ENCODE measurements at places on chromosomes 12 and 14.

GRCh38 chr14:80491131-80491530 lies 279.8 kb upstream of the DIO2 start:
- DNase-seq: peak; percentile 52

DNA sequence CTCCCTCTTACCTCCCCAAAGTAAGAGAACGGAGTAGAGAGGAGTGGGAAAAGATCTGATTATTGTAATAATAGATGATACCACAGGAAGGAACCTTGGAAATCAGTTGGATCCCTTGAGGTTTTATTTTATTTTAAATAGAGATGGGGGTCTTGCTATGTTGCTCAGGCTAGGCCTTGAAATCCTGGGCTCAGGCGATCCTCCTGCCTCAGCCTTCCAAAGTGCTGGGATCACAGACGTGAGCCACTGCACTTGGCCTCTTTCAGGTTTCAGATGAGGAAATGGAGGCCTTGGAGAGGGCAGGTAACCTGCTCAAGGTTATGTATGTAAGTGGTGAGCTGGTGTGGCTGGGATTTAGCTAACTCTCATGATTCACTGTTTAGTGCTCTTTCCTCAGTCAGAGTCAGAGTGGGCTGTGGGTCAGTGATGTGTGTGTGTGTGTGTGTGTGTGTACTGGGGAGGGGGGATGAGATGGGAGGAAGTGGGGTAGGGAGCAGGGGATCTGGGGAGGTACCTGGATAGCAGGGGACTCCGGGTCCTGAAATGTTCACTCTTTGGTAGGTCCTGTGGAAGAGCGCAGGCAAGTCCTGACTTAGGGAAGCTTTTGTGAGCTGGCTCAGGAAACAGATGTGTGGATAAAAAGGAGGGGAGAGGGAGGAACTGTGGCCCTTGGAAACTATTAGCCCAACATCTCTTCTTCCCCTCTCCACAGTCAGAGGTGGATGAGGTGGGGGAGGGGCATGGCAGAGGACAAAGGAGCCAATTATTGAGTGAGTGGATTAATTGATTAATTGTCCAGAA lies 4.7 kb upstream of the CISTR start:
- DNase-seq: no peak

- no peak for DNase-seq
Measured at GRCh38 chr14:51092965-51093364, 1.9 kb downstream of the TRIM9 start.

DNA sequence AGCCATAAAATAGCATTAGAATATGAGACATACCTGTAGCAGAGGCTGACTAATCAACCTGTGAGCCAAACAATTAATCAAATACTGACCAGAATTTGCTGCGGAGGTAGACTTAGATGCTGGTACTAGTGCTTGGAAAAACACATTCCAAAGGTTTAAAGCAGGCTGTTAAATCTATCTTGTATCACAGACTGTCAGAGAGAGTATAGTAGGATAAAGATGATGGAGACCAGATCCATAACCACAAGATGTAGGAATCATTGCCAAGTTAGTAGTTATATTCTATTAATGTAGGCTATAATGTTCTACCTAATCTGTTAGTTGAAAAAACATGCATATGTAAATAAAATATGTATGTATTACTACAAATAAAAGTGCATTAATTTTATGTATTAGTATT lies 726.2 kb downstream of the SLC6A15 start:
- no peak for DNase-seq

- no peak for DNase-seq
Measured at GRCh38 chr12:32369202-32369601, 30.2 kb upstream of the FGD4 start.

- no peak for DNase-seq
Measured at GRCh38 chr12:17357396-17357795, 732.6 kb downstream of the RERGL start.

GRCh38 chr12:124457287-124458219 lies 109.9 kb downstream of the NCOR2 start:
- DNase-seq: peak; percentile 83

- no peak for DNase-seq
Measured at GRCh38 chr14:88500611-88501010, 54.2 kb downstream of the PTPN21 start.

- no peak for DNase-seq
Measured at GRCh38 chr12:69875416-69875935, 50.4 kb downstream of the MYRFL start.

GRCh38 chr12:102423462-102423861 lies 56.9 kb downstream of the IGF1 start:
- DNase-seq: no peak

- peak; percentile 28 for DNase-seq
Measured at GRCh38 chr14:22432348-22432976, 156.6 kb downstream of the DAD1 start.

DNA sequence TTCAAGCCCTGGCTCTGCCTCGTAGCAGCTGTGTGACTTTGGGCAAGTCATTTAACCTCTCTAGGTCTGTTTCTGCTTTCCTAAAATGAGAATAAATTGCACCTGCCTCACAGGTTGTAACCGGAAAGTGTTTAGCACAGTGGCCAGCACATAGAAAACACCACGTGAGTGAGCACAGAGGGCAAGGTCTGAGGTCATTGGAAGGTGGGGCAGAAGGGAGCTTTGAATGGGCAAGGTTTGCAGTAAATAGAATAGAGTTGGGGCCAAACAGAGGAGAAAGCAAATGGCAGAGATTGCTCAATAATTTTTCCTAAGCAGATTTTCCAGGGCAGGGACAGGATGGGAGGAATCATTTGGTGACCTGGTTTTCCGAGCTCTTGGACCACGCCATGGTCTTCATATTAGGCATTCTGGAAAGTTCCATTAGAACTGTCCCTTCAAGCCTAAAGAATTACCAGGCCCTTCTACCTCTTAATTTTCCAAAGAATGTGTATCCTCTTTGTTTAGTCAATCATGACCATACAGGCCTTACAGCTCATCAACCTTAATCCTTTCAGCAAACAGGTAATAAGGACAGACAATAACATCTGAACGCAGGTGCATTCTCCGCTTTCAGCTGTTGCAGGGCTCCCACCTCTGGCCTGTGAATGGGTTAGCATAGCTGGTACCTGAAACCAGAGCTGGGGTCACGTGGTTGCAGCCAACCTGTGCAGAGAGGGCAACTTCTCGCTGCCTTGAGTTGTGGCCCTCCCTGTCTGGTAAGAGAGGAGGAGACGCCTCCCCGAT lies 53.8 kb downstream of the VWF start:
- no peak for DNase-seq

DNA sequence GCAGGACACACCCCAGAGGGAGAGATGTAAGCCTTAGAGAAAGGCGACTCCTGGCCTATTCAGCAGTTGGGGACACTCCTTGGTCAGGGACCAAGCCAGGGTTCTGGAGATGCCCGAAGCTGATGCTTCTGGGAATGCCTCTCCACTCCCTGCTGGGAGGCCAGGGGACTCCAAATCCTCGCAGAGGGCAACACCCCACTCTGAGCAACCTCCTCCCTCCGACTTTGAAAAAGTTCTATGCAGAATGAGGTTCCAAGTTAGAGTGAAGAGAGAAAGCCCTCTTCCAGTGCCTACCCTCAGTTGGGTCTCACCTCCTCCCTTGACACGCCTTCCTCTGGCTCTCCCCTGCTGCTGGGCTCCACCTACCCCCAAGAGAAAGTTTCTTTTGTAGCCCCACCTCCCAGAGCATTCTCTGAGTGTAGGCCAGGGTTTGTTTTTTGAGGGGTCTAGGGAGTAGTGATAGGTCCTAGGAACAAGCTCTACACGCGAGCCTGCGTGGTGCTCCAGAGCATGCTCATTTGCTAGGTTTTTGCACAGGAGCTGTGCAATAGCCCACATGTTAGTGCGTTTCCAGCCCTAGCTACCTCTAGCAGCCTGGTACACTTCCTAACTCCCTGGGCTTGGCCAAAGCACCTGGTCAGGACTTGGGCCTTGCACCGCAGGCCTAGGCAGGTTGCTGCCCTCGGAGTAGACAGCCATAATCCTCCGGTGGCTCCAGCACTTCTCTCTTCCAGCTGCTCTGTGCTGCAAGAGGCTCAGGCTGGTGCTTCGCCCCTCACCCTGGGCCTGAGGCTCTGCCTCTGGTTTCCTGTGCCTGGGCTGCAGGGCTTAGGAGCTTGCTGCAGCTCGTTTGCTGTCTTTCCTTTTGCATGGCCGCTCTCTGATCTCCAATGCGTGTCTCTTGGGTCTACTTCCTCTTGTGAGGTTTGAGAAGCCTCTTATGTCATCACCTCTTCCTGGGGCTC lies 590 bp upstream of the CEBPE start:
- no peak for DNase-seq

GRCh38 chr14:57725399-57726077 lies 140.4 kb downstream of the SLC35F4 start:
- DNase-seq: no peak

DNA sequence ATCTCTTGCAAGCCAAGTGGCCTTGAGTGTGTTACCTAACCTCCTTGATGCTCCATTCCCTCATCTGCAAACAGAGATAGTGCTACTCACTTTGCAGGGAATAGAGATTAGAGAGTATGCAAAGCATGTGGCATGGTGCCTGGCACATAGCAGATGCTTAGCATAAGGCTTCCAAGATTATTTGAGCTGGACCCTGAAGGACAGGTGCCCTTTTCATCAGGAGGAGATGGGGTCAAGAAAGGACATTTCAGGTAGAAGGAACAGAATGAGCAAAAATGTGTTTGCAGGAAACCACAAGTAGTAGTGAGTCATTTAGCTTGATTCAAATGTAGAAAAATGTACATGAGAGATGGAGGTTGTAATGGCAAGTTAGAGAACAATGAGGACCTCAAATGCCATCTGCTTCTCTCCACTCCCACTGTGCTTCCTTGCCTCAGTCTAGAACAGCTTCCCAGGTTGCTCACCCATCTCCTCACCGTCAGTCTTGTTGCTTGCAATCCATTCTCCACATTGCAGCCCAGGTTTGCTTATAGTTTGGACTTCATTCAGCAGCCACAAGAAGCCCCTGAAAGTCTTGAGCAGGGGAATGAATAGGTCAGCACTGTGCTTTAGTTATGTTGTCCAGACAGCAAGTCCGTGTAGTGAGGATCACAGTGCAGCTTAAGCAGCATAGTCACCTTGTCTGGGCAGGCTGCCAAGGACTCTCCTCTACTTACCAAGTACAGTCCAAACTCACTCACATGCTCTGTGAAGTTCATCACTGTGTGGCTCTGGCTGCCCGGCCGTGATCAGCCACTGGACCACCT lies 536.3 kb upstream of the CCDC196 start:
- DNase-seq: no peak
